Fibroblast of skin of left quadriceps (primary cell): ENCODE measurements at places on chromosomes 2 and 18.
A peak's percentile ranks its signal among the peaks of the same experiment; 100 is the strongest.

DNA sequence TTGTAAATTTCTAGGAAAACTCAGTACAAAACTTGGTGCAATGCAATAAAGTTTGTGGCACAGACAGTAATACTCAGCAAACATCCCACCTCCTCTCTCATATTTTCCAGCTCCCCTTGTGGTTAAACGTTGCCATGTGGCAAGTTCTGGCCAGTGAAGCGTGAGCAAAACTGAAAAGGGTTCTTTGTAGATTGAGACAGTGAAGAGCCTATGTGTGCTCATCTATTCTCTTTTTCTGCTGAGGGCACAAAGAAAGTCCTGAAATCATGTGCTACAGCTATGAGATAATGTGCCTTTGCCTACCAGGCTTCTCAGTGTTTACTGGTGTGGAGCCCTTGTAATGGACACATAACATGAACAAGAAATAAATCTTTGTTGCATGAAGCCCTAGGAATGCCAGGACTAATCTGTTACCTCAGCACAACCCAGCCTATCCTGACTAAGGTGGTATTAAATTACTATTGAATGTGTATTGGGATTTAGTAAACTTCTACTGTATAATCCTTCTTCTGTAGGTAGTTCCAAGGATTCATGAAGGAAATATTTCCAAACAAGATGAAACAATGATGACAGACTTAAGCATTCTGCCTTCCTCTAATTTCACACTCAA is 13.0 kb upstream of the TYMS start:
- DNase-seq = no peak

DNA sequence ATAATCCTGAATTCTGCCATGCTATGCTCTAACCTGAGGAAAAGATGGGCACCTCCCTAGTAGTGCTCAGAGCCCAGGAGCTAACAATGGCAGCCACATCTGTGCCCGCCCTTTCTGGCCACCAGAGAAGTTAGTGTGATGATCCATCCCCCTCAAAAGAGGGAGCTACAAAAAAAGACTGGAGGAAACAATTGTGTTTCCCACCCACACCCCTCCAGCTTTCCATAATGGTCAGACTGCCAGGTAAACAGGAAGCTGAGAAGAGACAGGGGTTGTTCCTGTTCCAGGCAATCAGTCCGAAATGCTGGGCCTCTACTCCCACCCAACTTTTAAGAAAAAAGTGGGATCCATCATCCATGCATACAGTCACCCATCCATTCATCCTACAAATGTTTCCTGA is 3.2 kb downstream of the TBC1D8 start:
- no peak for DNase-seq

GRCh38 chr2:37683921-37684780 is 12.7 kb upstream of the CDC42EP3 start:
- no peak for DNase-seq

GRCh38 chr2:150997702-150998440 is 263.8 kb downstream of the RBM43 start:
- peak; percentile 91 for DNase-seq

DNA sequence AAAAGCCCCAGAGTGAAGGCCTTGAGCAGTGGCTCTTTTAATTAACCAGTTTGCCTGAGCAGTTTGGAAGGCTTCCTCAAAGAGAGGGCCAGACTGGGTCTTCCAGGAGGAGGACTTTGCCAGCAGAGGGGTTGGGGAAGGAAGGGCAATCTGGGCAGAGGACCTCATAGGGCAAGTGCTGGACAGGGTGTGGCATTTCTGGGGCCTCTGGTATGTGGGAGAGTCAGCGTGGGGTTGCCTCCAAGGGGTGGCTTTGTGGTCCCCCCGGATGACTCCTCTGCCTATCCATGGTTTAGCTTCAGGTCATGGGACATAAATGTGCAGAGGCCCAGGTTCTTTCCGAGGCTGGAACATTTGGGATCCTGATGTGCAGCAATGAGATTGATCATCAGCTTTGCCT is 12.6 kb downstream of the GLI2 start:
- DNase-seq = no peak

DNA sequence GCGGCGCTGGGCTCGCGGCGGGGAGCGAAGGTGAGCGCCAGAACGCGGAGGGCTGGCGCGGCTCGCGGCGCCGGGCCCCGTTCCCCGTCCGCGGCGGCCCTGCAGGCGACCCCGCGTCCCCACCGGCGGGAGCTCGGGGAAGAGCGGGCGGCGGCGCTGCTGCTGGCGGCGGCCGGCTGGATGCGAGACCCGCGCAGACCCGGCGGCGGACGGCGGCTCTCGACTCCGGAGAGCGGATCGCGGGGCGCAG is 213 bp downstream of the DOK6 start:
- no peak for DNase-seq

DNA sequence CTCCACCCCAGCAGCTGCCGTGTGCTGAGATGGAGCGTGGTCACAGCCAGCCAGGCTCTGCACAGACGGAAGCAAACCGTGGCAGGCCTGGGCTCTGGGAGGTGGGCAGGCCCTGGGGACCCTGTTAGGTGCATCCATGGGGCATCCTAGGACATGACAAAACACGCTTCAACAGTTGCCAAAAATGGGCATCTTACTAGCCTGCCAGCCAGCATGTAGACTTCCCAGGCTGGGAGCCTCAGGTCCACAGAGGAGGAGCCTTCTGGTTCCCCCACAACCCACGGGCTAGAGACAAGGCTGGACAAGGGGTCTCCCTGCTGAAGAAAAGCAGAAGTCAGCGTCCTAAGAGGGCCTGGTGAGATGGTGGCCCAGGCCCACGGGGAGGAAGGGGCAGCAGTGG is 139.5 kb downstream of the HDAC4 start:
- no peak for DNase-seq

- DNase-seq = no peak
Measured at GRCh38 chr2:81583311-81584108, 1279.0 kb upstream of the LRRTM1 start.

GRCh38 chr2:178422097-178422496 is 28.9 kb downstream of the PRKRA start:
- no peak for DNase-seq

DNA sequence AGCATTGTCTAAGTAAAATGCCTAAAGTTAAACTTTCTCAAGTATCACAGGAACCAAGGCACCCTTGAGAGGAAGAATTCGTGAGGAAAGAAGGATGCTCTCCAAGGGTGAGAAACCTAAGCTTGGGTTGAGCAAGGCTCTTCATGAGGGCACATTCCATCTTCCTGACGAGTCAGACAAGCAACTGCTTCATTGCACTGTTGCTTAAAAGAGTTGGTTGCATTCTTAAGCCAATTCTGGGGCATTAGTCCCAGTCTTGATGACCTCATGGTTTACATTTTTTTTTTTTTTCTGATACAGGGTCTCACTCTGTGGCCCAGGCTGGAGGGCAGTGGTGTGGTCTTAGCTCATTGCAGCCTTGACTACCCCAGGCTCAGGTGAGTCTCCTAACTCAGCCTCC is 237.5 kb downstream of the ACTR3 start:
- DNase-seq = no peak

DNA sequence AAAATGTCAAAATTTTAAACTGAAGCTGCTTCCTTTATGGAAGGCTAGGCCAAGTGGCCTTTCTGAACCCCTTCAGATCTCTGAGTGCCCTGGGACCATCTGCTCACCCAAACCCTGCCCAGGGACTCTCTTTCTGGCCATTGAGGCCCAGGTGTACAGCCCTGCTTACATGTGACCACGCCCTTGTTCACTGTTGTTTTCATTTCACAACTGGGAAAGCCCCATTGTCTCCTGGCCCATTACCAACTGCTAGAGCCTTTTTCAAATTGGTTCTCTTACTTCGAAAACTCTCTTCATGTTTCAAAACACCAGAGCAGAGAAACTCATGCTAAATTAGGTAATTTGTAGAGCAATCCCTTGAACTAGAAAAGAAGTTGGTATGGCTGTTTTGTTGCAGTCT is 219.5 kb upstream of the TANK start:
- DNase-seq = no peak

GRCh38 chr2:37873229-37873628 is 51.9 kb upstream of the RMDN2 start:
- DNase-seq = no peak

GRCh38 chr2:191386938-191387536 is 141.8 kb downstream of the MYO1B start:
- peak; percentile 72 for DNase-seq

DNA sequence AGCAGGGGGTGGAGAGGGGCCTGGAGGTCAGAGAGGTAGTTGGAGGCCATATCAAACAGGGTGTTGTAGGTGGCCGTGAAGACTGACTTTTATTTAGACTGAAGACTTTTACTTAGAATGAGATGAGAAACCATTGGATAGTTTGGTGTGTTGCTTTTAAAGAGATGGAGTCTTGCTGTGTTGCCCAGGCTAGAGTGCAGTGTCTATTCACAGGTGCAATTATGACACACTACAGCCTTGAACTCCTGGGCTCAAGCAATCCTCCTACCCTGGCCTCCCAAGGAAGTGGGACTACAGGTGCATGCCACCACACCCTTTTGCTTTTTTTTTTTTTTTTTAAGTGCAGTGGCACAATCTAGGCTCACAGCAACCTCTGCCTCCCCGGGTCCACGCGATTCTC is 2.5 kb upstream of the LRPPRC start:
- no peak for DNase-seq

- no peak for DNase-seq
Measured at GRCh38 chr2:209160800-209161588, 262.9 kb upstream of the MAP2 start.

DNA sequence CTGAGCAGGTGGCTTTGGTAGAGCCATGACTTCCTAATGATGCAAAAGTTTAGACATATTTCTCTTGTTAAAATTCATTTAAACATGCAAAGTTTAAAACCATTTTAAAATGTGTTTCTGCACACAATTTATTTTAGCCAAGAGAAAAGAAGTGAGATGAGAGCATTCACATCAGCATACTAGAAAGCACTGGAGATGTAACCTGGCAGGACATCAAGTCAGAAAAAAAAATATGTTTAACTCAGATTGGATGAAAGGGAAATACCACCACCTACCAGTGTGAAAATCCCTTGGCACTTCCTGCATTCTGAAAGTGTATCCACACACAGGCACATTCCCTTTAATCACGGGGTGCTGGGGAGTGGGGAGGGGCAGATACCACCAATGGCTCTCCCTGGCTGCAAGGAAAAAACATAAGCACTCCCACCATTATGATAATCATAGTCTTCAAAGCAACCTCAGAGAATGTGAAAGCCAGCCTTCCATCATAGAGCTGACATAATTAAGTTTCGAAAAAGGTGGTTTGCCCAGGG is 25.0 kb downstream of the DNER start:
- no peak for DNase-seq

DNA sequence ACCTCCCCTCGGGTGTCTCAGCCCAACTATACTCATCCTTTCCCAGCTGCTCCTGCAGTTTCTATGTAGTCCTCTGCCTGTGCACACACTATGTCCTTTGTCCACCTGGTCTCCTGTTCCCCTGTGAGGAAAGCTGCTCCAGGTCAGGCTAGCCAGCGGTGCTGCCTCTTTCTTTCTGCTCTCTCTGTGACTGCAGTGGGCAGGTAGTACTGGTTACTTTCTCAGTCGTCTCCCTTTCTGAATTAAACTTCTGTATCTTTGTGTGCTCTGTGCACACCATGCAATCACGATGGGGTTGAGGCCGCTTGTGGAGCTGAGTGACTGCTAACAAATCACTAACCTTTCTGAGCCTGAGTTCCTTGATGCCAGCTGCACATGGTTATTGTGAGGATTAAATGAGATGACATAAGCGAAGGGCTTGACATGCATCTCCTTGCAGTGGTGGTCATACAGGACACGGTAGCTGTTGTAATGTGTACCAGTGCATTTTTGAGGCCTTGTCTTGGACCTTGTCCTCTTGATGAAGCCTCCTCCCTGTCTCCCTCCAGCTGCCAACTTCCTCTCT is 3.5 kb downstream of the FARP2 start:
- DNase-seq = no peak

DNA sequence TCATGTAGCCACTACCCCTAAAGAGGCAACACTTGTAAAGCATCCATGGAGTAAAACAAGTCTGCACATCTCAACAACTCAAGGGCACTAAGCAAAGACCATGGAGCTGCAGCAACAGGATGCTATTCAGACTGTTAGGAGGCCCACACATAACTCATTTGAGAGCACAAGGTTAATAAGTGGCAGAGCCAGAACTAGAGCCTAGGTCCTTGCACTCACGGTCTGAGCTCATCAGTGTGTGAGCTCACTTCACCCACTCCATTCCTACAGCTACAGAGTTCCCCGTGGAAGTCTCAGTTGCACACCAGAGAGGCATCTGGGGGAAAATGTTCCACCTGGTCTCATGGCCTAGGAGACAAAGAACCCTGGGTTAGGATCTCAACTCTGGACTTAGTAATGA is 35.0 kb downstream of the TTC32 start:
- no peak for DNase-seq

DNA sequence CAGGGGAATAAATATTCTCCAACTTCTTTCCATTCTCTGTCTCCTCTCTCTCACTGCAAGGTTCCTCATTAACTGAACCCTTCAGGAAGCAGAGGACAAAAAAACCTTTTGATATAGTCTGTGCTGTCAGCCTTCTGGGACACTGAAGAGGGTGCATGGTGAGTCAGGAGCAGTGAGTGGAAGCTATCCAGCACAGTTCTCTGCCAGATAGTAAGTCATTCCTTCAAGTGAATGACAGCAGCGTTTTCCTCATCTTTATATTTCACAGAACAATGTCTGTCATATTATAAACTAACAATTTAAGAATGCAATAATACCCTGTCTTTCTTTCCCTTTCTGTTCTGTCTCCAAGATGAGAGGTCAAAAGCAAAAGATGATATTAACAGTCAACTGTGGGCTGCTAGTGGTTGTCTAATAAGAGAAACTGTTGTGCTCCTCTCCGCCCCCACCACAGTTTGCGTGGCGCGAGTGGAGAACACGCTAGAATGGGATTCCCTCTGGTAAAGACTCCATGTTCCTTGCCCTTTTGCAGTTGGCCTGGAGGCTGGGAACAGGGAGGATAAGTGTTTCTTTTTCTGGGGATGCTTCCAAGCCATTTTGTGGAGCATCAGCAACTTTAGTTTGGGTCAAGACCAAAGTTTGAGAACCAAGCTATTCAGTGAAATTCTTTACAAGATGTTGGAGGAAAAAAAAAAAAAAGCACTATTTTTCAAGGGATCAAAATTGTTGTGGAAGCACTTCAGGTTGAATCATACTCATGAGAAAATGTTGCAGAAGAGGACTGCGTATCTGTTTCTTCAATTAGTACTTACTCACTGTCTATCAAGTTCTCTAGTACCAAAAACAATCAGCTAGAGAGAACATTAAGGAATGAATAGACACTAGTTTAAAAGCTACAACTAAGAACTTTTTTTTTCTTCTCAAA is 430.2 kb downstream of the SETBP1 start:
- no peak for DNase-seq

DNA sequence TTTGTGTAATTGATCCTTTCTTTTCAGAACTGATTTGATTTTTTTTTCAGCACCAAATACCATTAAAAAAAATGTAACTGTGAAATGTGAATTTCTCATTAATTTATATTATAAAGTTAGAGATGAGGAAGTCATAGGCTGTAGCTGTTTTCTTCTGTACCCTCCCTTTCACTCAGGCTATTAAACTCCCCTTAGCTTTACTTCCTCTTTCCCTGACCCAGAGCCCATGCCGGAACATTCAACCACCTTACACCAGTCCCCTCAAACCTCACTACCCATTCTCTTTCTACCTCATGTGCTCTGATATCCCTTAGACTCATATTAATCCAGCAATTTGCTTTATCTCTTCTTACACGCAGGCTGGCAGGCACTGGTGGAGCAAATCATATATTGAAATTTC is 12.4 kb downstream of the GALNT5 start:
- DNase-seq = no peak

GRCh38 chr2:184877909-184878308 is 279.6 kb downstream of the ZNF804A start:
- DNase-seq = no peak

GRCh38 chr18:50398947-50399346 is 24.1 kb downstream of the SKA1 start:
- DNase-seq = no peak

- DNase-seq = no peak
Measured at GRCh38 chr2:72028996-72029395, 118.7 kb downstream of the CYP26B1 start.
